ENCODE measurements at places on chromosomes 2 and 18. TPM values are rescaled to one million over a fixed set of nuclear protein-coding genes. Genes with fewer than 3 reads are reported as not detected.

The GPBAR1 gene
- 2.3 TPM for polyA plus RNA-seq

The MROH2A gene
- not detected for polyA plus RNA-seq

DNA sequence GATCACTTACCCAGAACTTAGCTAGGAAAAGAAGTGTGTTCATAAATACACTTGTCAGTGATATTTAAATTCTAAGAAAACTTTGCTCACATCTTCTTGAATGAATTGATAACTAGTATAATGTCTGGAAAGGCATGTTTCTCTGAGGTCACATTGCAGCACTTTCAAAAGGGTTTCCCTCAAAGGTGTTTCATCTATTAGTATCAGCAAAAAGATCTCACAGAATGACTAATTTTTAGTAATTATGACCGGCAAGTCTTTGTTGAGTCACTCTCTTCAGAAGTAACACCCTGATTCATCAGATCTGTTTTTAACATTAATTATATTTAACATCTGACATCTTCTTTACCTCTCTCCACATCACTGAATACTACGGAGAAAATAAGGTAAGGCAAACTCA, 222.3 kb downstream of the IKZF2 start:
- DNase-seq: no peak

DNA sequence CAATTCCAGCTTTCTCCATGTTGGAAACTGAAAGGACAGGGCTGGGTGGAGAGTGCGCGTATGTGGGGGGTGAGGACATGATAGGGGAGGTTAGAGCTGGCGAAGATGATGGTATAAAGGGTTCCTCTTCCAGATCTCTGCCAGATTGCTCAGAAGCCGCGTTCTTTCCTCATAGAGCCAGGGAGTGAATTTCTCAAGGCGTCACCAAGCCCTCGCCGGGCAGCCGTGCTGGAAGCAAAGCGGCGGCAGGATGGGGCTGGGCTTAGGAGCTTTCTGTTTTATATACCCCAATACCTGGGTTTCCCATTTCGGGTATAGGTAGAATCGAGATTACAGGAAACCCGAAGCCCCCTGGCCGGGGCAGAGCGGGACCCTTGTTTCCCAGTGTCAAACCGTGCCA, 43.8 kb downstream of the DDX18 start:
- DNase-seq: no peak

DNA sequence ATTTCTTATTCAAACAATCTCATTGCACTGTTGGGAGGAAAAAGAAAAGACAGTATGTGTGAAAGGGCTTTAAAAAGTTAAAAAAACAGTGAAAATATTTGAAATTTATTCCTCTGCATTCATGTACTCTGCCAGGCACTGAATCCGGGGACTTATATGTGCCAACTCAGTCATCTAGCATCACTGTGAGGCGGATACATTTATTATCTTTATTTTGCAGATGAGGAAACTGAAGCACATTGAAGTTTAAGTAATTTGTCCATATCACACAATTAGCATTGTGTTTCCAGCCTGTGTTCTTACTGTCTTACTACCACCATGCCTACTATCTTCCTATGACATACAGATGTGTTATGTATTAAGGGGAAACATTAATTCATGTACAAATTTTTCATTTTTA, 1.8 kb downstream of the LCLAT1 start:
- DNase-seq: no peak

- no peak for DNase-seq
Observed at GRCh38 chr2:237790353-237790752, 8.2 kb upstream of the RBM44 start.

The NDUFAF7 gene
- polyA plus RNA-seq: 15.2 TPM

GRCh38 chr2:24125956-24126355, 2.7 kb downstream of the FAM228B start:
- DNase-seq: no peak

GRCh38 chr18:7242926-7243325, 12.0 kb downstream of the LRRC30 start:
- DNase-seq: no peak

The GREB1L gene
- polyA plus RNA-seq: 10.6 TPM

DNA sequence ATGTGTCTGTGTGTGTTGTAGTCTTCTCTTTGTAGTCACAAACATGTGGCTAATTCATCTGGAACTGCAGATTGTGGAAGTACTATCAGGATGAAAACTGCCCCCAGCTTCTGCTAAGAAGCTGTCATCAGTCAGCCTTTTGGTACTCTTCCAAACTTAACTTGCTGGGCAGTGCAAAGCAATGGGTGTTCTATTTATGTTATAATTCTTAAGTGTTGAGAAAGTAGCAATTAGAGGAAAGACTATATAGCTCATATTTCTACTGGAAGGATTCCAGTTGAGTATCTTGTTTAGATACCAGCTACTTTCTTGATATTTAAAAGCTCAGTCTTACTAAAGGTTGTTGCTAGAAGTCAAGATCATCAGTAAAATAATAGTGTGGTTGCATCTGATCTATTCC, 52.1 kb downstream of the SLC38A11 start:
- DNase-seq: no peak

DNA sequence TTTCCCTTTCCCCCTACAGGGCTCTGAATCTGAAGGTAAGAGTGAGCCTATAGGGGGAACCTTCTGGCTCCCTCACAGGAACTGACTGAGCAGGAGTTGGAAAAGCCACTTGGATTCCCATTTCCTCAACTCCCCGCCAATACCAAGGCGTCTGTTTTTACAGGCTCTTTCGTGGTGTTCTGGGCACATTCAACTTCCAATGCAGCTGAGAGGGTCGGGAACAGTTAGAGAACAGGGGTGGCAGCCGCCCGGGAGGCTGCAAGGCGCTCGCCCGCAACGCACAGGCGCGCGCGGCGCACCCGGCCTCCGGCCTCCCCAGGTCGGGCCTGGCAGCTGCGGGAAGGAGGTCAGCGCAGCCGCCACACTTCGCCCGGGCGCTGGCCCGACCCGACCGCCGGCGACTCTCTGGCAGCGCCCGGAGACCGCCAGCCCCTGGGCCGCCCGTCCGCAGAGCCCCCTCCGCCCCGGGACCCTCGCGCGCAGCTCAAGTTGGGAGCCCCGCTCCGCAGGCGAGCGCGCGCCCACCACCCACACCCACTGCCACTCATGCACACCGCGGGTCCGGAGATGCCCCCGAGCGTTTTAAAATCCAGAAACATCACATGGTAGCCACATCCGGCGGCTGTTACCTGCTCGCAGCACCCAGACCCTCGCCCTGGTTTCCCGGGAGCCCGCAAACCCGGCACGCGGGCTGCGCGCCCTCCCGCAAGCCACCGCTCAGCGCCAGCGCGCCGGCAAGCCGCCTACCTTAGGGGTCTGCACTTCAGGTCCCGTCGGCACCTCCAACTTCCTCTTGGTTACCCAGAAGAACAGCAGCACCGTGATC, 816 bp downstream of the GALNT14 start:
- no peak for DNase-seq

GRCh38 chr18:50340078-50340477, 34.8 kb upstream of the SKA1 start:
- no peak for DNase-seq

GRCh38 chr2:121363632-121364420, 78.8 kb upstream of the TFCP2L1 start:
- DNase-seq: no peak

DNA sequence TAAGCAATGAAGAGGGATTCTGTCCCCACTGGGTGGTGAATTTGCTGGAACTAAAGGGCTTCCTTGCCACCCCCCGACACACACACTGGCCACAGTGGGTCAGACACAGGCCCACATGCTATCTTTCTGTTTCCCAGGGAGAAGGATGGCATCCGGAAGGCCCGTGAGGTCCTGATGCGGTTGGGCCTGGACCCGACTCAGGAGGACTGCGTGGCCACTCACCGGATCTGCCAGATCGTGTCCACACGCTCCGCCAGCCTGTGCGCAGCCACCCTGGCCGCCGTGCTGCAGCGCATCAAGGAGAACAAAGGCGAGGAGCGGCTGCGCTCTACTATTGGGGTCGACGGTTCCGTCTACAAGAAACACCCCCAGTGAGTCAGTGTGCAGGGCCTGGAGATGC, 44.6 kb downstream of the HK2 start:
- no peak for DNase-seq

GRCh38 chr2:102355526-102356380, at the start of gene IL18R1:
Gene IL18R1, plus strand, starts transcription at chr2:102355796. Its CDS starts 6,865 bp downstream, at chr2:102362661.
- DNase-seq: peak; percentile 24

DNA sequence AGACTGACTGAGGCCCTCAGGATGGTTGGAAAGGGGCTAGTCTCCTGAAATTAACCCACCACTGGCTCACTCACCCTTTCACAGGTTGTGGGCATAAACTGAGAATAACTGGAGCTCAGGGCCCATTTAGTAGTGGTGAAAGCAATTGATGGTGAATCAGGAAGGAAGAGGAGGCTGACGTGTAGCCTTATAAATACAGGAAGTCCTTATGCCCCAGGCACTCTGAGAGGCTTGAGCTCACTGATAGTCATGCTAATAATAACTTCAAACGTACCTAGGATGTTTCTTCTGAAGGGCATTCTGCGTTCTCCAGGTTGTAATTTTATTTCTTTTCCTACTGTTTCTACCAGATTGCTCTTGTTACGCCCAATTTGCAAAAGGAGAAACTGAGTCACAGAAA, 328.4 kb downstream of the CLIP4 start:
- no peak for DNase-seq

DNA sequence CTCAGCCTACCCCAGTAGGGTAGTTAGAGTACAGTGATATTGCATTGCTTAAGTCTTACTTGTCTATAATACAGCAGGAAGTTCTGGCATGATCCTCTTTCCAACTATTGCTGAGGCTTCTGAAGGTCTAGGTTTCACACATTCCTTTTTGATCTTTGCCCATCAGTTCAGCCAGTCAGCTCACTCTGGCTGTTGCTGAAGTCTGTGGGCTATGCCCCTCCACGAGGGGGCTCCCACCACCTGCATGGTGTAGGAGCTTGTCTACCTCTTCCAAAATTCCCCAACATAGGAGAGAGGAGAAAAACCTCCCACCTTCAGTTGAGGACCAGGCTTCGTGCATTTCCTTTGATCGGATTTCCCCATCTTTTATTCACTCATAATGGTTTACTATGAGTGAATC, 26.3 kb downstream of the PROKR1 start:
- no peak for DNase-seq

The LCT gene
- not detected for polyA plus RNA-seq

- peak; percentile 38 for DNase-seq
Observed at GRCh38 chr2:170873035-170873692, 55.9 kb upstream of the GORASP2 start.

The CAPN13 gene
- polyA plus RNA-seq: 0.13 TPM

The LAMA1 gene
- polyA plus RNA-seq: 1.8 TPM

The SKA1 gene
- 2.6 TPM for polyA plus RNA-seq

The NPAS2 gene
- polyA plus RNA-seq: 10.6 TPM

GRCh38 chr2:3696545-3696944, 6.8 kb upstream of the DCDC2C start:
- DNase-seq: no peak

GRCh38 chr2:46980786-46981573, 65.4 kb upstream of the MCFD2 start:
- DNase-seq: no peak

DNA sequence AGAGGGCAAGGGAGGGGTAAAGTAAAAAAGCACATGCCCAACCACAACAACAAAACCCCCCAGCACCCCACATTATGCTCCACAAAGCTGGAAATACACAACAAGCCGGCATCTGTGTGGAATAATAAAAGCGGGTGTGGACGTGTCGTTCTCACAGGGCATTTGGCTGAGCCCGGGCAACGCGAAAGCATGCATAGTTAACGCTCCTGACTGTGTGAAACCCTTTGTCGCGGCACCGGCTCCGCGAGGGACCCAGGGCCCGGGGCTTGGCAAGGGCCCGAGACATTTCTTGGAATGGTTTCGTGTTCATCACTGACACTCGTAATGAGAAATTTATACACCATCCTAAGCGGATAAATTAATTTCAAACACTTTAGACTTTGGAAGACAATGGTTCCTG, 165.6 kb downstream of the INHBB start:
- DNase-seq: no peak

- DNase-seq: no peak
Observed at GRCh38 chr2:96083989-96084857, 32.1 kb downstream of the ADRA2B start.

The GPR35 gene
- 1.7 TPM for polyA plus RNA-seq

The GTF3C2 gene
- polyA plus RNA-seq: 27.0 TPM

DNA sequence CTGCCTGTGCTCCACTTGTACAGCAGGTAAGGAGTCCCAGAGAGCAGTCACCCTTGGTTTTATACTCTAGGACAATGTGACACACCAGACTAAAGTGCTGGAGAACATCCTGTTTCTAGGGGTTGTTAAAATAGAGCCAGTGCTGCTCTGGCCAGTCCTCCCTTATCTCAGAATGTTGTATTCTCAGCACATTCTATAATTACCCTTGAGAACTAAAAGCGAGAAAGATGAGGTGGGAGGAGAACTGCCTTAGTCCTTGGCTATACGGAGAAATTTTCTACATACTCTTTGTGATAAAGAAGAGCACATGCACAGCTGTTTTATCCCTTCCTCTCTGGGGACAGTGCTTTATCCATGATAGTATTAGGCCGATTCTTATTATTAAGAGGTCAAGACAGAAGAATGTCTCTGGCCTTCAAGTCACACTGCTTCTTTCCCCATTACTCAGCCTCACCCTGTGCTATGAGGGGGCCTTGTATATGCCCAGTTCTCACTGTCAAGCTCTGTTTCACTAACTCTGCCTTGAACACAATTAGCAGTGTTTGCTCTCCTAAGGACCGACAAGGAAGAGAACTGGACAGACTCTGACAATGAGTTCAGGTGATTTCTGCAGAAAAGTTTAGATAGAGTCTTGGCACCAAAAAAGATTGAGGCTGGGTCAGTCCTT, 385.8 kb downstream of the TRIB2 start:
- no peak for DNase-seq

DNA sequence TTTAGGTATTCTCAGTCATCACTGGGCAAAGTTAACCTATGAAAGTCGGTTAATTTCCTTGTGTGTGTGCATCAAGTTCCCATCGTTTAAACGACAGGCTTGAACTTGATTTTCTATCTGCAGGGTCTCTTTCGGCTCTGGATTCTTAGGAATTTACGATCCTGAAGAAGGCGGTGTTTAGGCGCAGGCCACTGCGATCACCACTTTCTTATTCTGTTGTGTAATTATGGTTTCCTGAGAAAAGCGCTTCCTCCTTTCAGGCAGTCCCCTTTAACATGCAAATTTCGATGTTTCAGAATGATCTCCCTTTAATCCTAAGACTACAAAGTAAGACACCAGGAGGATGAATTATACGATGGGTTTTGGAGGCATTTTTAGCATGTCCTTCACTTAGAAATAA, 27.9 kb upstream of the MBP start:
- DNase-seq: no peak

The REG3G gene
- polyA plus RNA-seq: not detected

DNA sequence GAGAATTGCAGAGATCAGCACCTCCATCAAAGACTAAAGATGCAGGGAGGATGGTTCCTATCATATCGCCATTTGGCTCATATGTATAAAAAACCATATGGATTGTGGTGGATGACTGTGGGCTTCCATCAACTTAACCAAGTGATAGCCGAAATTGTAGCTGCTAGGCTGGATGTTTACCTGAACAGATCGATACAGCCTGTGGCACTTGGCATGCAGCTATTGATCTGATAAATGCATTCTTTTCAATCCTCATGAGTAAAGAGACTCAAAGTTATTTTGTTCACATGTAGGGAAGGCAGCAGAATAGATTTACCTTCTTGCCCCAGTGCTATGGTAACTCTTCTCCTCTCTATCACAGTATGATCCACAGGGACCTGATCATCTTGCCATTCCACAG, 18.5 kb downstream of the CHCHD5 start:
- no peak for DNase-seq

Data from forelimb muscle (tissue), 1 donor.